ENCODE measurements at places on chromosomes 2 and 18.

GRCh38 chr2:155372969-155373368, 674.5 kb downstream of the KCNJ3 start:
- no peak for DNase-seq

- no peak for DNase-seq
Observed at GRCh38 chr2:151833984-151834383, 5.8 kb upstream of the ARL5A start.

DNA sequence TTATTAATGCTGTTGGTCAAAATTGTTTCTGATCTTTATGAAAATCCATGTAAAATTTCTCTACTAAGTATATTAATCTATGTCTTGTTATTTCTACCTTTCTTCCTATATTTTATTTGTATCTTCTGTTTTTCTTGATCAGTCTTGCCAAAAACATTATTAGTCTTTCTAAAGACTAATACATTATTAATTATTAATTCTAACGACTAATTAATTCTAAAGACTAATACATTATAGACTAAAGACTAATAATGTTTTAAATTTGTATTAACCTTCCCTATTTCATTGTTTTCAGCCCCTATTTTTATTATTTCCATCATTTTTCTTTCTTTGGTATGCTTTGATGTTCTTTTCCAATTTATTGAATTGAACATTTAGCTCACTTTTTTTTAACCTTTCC, 27.7 kb downstream of the NEURL3 start:
- no peak for DNase-seq

- DNase-seq: no peak
Observed at GRCh38 chr2:57880967-57881366, 165.6 kb upstream of the VRK2 start.

GRCh38 chr2:55519938-55520885, 694 bp downstream of the CFAP36 start:
- DNase-seq: peak; percentile 81

DNA sequence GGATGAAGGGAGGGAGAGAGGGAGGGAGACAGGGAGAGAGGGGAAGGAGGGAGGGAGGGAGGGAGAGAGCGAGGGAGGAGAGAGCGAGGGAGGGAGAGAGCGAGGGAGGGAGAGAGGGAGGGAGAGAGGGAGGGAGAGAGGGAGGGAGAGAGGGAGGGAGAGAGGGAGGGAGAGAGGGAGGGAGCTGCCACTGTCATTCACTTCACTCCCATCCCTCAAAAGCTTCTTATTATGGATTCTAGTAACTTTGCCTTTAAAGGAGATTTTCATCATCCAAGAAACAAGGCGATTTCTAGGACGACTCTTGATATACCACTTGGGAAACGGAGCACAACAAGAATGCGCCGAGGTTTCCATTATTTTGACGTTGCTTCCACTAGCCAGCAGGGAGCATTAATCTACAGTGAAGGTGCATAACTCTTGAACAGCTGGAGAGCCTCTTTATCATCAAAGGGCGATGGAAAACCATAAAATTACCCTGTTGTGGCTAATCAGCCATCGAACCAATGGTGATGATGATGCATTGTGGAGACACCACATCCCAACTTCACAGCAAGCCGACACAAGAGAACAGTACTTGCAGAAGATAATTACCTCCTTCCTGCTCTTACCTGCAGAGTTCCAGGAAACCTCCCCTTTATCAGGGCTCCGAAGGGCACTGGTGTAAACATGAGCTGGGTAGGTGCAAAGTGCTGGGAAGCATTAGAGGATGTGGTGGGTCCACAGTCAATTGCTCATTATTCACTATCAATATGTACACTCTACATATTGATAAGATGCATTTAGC, 130.5 kb downstream of the EIPR1 start:
- DNase-seq: no peak

GRCh38 chr2:109185338-109185737, 56.3 kb downstream of the SH3RF3 start:
- no peak for DNase-seq

- DNase-seq: no peak
Observed at GRCh38 chr2:159136391-159136790, 150.1 kb downstream of the WDSUB1 start.

- DNase-seq: no peak
Observed at GRCh38 chr2:204109681-204110080, 173.1 kb downstream of the ICOS start.

- no peak for DNase-seq
Observed at GRCh38 chr2:119122663-119123062, 35.9 kb downstream of the C1QL2 start.

- DNase-seq: no peak
Observed at GRCh38 chr2:172094294-172095145, 8.2 kb downstream of the DLX2 start.

All from nucleus accumbens (tissue), 56 donors.